Muscle of back (tissue), 13 donors: ENCODE measurements at places on chromosomes 1 and 21. TPM values are rescaled to one million over a fixed set of nuclear protein-coding genes. Genes with fewer than 3 reads are reported as not detected.
A peak's percentile ranks its signal among the peaks of the same experiment; 100 is the strongest.

- DNase-seq = peak; percentile 1
These were observed 16.6 kb upstream of the GSTM4 start for GRCh38 chr1:109639063-109639840.

GRCh38 chr1:163084330-163084729, 15.2 kb downstream of the RGS4 start:
- DNase-seq = no peak

- DNase-seq = no peak
These were observed 32.3 kb downstream of the URB1 start for GRCh38 chr21:32360401-32360975.

- no peak for DNase-seq
These were observed 58.6 kb upstream of the NTPCR start for GRCh38 chr1:232891656-232892317.

PSEN2 gene
- 107 TPM for polyA plus RNA-seq

GRCh38 chr1:6960291-6960811, 175.1 kb downstream of the CAMTA1 start:
- DNase-seq = peak; percentile 80

DNA sequence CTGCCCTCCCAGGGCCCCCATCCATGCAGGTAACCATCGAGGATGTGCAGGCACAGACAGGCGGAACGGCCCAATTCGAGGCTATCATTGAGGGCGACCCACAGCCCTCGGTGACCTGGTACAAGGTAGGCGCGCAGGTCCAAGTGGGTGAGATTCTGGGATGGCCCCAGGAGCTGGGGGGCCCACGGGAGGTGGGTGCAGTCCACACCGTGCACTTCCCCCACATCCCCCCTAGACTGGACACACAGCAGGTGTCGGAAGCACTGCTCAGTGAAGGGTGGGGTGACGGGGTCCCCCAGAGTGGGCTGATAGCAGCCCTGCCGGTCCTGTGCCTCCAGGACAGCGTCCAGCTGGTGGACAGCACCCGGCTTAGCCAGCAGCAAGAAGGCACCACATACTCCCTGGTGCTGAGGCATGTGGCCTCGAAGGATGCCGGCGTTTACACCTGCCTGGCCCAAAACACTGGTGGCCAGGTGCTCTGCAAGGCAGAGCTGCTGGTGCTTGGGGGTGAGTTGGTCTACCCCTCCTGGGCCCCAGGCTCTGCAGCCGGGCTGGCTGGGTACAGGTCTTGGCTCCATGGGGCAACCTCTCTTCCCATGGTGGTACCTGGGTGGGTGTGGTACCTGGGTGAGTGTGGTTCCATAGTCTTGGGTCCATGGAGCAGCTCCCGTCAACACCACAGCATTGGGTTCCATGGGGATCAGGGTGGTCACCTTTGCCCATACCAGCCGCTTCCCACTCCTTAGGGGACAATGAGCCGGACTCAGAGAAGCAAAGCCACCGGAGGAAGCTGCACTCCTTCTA, 40.4 kb downstream of the TRIM11 start:
- no peak for DNase-seq

LORICRIN gene
- polyA plus RNA-seq = not detected

DNA sequence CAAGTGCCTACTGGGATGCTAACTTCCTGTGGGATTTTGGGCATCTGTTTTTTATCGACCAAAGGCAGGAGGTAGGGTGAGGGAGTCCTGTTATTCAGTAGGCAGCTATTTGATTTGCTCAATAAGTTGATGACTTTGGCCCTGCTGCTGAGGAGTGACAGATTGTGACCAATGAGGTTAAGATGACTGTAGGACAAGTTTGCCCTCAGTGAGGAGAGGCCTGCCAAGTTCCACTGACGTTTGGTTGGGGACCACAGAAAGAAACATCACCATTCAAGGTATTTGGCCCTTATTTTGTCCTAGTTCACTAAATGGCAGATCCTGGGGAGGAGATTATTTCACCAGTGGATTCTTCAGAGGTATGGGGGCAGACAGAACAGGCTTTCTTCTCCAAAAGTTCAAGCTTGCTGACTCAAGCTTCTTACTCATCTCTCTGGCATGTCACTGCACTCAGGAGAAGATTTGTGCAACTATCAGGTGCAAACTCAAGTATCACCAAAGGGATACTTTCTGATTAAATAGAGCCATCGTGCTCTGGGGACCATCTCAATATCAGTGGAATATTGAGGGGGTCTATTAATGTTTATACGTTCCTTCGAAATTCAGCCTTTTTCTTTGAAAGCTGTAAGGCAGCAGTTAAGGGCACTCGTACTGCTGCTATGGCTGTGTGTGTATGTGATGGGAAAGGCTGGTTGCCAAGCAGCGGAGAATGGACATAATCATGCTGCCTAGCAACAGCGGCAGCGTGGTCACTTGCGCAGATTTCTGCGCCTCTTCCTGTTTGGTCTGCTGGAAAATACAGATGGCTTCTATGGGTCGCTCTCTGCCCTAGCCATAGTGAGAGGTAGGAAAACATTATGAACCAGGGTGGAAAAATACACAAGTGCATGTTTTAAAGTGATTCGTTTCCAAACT, 78.7 kb downstream of the PBX1 start:
- DNase-seq = peak; percentile 52

FGGY gene
- polyA plus RNA-seq = 11.7 TPM

DYNLT5 gene
- 2.5 TPM for polyA plus RNA-seq

GRCh38 chr1:89005286-89006151, 13.1 kb upstream of the KYAT3 start:
- no peak for DNase-seq

GRCh38 chr21:28480470-28480869, 512.2 kb downstream of the LTN1 start:
- DNase-seq = no peak
